ENCODE measurements at places on chromosomes 4 and X.

DNA sequence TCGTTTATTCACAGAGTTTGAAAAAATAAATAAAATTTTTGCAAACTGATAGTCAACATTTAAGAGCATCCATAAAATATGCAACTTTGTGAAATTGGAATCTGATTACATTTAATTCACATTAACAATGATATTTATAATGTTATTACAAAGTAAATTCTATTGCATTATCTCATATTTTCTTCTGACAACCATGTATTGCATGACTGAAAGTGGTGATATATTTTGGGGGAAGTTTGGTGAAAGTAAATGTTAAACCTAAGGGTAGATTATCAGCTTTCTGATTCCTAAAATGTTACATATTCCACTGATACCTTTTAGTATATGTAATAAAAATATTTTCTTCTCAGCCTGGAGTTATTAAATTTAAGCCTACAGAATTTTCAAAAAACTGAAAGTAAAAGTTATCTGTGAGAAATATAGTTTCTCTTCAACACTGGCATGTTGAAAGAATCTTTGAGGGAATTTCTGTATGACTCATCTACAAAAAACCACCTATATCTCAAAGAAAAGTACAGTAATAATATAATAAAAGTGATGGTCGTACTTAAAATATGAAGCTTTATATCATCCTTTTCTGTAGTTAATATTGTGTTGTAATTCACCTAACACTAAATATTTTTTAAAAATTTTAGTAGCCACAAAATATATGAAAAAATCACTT is 1179.6 kb upstream of the PCDH7 start:
- no peak for DNase-seq

GRCh38 chrX:40150503-40150902 is 52.7 kb upstream of the BCOR start:
- no peak for DNase-seq

DNA sequence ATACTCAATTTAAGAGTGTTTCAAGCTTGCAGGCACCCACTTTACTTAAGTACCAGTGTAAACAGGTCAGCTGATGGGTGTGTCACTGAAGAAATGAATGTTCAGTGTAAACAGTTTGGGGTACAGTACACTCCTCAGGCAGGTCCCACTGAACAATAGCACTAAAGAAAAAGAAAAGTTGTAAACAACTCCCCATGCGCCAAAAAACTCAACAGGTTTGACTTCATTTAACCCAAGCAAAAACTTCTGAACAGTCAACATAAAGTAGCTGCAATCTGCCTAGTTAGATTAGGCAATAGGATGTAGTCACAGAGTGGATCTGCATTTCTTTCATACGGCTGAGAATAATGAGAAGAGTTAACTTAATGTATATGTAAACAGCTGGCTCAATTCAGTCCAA is 93.2 kb downstream of the FAM13A start:
- no peak for DNase-seq

- DNase-seq: peak; percentile 83
Measured at GRCh38 chr4:186104114-186104889, at the start of gene FAM149A. FAM149A (plus strand) TSS chr4:186104704.

DNA sequence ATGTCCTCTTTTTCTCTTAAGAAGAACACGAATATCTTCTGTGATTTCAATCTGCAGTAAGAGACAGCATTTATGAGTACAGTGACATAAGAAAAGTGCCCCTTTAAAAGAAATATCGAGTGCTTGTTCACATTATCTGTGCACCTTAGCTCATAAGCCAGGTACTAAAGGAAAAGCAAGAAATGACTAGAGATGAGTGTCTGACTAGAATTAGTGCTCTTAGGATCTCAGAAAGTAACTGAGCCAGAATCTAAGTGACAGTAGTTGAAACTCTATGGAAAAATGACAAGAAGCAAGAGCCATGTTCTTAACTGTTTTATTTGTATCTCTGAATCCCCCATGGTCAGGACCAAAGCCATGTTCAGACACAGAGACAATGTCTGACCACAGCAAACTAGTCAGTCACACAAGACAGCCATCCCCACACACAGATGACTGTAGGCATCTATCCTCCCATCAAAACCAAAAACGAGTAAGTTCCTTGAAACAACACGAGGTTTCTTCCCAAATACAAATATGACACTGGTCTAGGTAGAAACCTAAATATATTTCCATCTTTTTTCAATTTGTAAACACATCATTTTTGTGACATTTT is 36.8 kb downstream of the ACSL4 start:
- no peak for DNase-seq

- no peak for DNase-seq
Measured at GRCh38 chrX:9851890-9852289, 65.7 kb downstream of the SHROOM2 start.

- no peak for DNase-seq
Measured at GRCh38 chr4:6935965-6936364, 26.3 kb downstream of the TBC1D14 start.

- DNase-seq: peak; percentile 8
Measured at GRCh38 chrX:57417827-57418226, 131.3 kb downstream of the FAAH2 start.

DNA sequence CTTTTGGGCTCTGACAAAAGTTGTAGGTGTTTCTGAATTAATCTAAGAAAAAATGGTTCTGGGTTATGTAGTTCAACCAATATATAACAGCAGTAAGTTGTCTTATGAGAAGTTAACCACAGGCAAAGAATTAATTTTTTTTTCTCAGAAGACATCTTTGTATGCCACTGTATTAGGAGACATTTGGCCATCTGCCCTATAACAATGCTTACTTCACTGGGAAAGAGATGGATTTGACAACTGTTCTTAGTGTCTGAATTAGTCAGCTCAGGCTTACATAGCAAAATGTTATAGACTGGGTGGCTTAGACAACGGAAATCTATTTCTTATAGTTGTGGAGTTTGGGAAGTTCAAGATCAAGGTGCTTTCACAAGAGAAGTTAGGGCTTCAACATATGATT is 508.1 kb downstream of the STIM2 start:
- DNase-seq: no peak

GRCh38 chr4:21198683-21199082 is 498.4 kb downstream of the PACRGL start:
- DNase-seq: no peak

- DNase-seq: no peak
Measured at GRCh38 chr4:66964467-66964866, 580.8 kb downstream of the CENPC start.

DNA sequence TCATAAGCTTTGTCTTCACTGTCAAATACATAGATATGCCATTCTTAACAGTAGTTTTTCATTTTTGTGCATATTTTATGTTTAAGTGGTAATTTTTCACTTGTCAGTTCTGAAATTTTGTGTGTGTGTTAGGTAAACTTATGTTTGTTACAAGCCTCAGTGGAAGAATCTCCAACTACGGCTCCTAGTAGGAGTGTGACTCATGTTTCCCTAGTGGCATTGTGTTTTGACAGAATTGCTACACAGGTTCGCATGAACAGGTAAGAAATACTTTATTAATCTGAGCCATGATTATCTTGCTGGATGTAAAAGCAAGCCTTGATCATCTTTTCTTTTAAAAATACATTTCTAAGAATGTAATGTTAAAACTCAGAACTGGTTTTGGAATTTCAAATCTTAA is 94.4 kb downstream of the BLTP1 start:
- no peak for DNase-seq

DNA sequence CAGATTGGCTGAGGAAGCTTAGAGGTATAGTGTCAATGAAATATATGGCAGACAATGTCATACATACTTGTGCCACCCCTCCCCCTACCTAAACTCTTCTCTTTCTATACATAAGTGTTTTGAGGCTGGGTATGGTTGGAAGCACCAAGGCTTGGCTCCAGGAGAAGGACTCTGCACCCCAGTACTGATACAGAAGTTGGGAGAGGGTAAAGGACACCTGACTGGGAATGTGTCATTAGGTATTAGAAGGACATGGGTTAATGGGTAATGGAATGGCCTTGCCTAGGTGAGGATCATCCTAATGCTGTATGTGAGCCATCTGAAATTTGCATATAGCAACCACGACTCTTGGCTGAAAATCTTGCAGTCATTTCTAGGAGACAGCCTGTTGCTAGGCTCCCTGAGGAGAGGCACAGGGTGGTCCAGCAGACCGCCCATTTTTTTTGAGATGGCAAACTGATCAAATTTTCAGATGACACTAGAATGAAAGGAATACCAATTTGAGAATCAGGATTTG is 26.8 kb upstream of the AP1S2 start:
- no peak for DNase-seq

DNA sequence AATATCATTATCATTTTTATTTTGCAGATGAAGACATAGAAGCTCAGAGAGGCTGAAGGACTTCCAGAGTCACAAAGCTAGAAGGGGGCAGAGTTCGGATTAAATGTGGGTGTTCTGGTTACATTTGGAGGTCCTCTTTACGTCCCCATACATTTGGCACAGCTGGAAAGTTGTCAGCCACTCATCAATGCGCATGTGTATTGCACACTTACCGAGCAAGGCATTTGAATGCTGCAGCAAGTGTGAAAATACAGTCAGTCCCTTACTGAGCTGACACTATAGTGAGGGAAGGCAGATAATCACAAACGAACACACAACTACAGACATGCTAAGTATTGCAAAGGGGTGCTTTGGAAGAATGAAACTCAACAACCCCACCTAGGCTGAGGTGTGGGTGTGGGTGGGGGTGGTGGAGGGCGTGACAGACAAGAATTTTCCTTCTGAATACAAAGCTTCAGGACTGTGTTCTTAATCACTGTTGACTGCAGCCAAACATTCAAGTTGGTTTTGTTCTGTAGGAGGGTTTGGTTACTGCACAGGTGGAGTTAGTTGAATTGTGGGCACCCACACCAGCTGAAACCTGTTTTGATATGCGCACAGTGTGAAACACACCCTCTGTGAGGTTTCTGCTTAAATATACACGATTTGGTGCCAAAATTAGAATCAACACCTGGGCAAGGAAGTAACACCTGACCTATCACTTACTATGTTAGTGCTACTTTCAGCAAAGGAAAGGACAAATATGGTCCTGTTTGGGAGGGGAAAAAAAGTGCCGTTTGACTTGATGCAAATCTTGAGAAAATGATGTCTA is 72.4 kb downstream of the COQ2 start:
- peak; percentile 99 for DNase-seq

- DNase-seq: no peak
Measured at GRCh38 chrX:55253528-55253927, 11.2 kb downstream of the PAGE3 start.

DNA sequence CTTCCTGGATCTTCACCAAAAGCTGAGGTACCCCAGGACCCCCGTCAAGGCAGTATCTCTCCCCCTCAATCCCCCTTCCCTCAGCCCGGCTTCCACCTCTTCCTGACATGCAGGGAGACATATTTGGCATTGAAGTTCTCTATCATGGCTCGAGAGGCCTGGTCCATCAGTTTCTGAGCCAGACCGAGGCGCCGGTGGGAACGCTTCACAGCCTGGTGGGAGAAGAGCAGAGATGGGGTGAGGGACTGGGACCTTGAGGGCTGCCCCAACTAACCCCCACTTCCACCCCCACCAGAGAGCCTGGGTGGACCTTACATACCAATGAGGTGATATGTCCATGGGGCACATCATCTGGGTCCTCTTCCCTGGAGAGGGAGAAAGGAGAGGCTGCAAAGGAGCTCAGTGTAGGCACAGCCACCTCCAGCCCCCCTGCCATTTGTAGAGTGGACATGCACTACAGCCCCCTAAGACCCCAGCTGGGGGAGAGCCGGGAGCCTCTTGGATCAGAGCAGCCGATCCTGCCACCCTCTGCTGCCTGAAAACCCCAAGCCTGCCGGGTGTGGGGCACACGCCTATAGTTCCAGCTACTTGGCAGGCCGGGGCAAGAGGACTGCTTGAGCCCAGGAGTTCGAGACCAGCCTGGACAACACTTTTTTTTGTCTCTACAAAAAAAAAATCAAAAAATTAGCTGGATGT is 2.5 kb downstream of the NAA10 start:
- DNase-seq: no peak

DNA sequence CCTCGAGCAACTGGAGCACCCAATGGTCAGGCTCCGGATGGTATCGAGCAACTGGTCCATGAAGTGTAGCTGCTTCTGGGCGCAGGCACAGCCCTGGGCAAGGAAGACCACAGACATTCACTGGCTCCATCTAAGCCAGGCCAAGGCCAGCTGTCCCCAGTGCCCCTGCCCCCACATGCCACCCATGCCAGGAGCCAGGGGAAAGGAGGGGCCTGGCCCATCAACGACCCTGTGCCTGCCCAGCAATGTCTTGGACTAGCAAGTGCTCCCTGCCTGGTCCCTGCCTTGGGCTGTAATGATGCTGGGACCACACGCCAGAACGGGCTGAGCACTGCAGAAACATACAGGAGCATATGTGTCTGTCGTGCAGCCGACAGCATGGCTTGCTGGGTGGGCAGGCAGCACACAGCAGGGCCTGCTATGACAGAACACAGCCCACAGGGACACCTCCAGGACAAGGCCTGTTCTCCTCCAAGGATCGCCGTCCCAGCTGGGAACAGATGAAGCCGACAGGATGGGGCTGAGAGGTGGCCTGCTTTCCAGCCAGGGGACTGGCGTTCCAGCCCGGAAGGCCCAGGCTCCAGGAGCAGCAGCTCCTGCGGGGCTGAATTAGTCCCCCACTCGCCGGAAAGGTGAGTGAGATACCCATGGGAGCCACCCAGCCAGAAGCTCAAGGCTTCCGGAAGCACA is 11.4 kb upstream of the TREX2 start:
- DNase-seq: no peak

- no peak for DNase-seq
Measured at GRCh38 chr4:151983854-151984253, 223.0 kb upstream of the GATB start.

- DNase-seq: no peak
Measured at GRCh38 chr4:128601991-128602695, 207.4 kb upstream of the JADE1 start.

DNA sequence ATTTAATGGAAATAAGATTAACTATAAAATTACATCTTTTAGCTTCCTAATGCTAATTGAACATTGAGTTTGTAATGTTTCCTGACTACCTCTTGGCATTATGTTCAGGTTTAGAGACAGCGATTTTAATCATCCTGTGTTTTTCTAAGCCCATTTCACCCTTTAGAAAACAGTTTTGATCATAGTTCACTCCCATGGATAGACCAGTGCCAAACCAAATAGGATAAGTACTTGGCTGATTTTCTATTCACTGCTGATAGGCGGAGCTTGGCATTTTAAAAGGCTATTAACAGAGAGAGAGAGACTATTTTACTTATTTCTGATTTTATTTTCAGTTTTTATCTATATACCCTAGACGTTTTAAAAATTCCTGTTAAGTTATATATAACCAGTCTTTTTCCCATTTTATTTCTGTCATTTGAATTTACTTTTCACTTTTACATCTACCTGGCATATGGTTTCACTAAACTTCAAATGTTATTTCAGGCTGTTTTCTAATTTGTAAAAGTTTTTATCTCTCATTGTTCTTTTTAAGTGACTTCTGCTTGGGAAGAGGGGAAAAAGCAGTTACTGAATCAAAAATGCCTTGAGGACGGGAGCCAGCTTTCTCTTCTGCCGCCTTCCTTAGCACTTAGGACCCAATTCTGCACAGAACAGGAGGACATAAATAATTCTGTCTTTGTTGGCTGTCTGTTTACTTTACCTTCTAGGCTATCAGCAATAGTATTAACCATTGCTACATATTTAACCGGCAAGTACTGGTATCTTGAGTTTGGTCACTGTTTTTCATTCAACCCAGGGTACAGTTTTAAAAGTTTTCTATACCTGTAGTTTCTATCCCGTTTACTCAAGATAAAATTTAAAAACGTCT is 46.4 kb downstream of the SGMS2 start:
- DNase-seq: no peak

Data from MM.1S (cell line).